NCI-H1417 (cell line): ENCODE measurements at places on chromosomes 2 and 18.

- peak; percentile 2 for DNase-seq
Measured at GRCh38 chr2:124480958-124481357, 455.9 kb downstream of the CNTNAP5 start.

- DNase-seq, result no peak
Measured at GRCh38 chr2:100793982-100794381, 26.0 kb upstream of the NPAS2 start.

GRCh38 chr2:17573085-17573803 lies 32.7 kb downstream of the VSNL1 start:
- no peak for DNase-seq

DNA sequence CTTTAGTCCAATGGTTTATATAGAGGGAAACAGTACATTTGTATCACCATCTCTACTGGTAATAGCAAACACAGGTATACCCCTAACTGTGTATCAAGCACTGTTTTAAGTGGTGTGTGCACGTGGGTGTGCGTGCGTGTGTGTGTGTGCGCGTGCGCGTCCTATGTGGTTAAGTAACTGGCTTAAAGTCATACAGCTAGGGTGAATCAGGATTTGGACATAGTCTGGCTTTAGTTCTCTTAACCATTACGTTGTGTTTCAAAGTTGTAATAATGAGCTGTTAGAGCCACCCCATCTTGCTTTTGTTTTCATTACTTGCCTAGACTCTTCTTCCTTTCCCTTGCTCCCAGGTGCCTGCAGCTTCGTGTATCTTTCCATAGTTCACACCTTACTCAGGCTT lies 2.1 kb downstream of the HADHB start:
- DNase-seq, result no peak

DNA sequence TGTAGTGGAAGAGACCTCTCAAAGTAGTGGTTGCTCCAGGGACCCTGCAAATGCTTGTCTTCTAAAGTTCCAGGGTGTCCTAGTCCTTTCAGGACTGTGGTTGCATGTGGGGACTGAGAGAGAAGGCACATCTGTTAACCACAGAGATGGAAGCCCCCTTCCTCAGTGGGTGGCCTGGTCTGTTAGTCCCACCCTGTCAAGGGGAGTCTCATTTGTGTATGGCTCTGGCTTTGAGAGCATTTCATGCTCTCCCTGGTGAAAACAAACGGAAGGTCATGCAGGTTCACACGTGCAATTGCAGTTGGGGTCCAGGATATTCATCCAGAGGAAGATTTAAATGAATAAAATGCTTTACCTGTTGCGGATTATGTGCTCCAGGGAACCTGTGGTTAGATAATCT lies 219.6 kb downstream of the PRKCE start:
- DNase-seq, result no peak

GRCh38 chr2:236160366-236161081 lies 7.7 kb downstream of the GBX2 start:
- no peak for DNase-seq

DNA sequence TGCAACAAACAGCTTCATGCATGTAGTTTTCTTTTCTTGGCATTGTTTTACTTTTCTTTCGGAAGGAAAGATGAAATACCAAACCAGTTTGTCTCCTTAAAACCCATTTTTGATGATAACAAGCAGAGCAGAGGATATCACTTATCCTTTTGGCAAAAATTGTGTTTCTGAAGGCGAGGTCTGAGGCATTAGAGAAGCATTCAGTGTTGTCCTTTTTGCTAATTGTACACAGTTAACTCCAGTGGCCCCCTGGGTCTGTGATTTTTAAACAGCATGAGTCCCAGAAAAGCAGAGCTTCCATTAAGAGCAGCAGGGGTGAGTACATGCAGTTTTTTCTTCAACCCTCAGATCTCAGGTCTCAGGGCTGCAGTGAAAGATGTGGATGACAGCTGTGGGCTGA lies 41.3 kb downstream of the TTC39C start:
- DNase-seq, result no peak

- DNase-seq, result no peak
Measured at GRCh38 chr2:201072201-201072530, 365 bp downstream of the NDUFB3 start.

DNA sequence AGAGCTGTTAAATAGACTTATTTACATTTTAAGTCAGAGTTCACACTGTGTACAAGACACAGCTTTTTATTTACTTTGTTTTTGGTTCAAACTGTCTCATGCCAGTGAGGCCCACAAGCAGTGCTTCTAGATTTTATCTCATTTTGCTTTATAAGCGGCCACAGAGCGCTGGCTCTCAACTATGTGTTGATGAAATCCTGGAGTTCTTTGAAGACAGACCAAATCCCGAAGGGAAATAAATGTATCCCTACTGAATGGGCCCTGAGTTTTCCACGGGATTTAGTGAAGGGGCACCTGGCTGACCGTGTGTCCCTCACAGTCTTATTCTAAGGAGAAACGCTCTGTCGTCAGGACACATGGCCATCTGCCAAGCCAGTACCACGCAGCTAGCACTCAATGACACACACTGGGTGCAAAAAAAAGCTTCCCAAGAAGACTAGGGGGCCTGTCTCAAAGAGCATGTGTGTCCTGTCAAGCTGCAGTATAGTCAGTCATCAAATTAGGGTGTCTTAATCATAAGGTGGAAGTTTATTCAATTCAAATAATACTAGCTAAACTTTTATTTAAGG lies 23.4 kb downstream of the LYPD1 start:
- DNase-seq, result no peak

DNA sequence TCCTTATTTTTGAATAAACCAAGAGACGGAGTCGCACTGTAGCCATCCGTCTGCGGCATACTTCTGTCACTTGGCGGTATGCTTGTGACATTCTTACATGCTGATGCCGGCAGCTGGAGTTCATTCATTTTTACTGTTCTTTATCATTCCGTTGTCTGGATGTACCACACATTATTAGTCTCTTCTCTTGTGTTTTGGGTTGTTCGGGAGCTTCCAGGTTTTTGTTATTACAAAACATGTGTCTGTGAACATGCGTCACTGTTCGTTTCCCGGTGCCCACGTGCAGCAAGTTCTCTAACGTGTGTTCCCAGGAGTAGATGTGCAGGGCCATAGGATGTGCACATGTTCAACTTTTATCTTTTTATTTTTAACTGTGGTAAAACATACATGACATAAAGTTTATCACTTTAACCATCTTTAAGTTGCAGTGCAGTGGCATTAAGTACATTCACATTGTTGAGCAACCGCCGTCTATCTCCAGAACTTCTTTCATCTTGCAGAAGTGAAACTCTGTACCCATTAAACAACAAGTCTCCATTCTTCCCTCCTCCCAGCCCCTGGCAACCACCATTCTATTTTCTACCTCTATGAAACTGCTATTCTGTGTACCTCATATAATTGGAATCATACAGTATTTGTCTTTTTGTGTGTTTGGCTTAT lies 40.1 kb downstream of the MTCL1 start:
- DNase-seq, result no peak

DNA sequence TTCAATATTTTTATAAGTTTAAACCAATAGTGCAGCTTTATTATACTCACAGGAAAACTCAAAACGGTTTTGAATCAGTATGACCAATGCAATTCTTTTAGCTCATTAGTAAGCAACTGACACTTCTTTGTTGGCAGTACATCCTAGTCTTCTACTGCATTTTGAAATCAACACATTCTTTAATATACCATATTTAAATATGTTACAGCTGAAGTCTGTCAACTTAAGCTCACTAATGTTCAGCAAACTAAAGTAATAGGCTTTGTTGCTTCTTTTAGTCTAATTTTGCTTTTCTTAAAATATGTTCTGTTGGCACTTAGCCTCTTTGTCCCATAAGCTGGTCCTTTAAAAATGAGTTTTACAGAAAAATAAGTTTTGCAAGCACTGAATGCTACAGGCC lies 55.4 kb upstream of the CCBE1 start:
- no peak for DNase-seq

DNA sequence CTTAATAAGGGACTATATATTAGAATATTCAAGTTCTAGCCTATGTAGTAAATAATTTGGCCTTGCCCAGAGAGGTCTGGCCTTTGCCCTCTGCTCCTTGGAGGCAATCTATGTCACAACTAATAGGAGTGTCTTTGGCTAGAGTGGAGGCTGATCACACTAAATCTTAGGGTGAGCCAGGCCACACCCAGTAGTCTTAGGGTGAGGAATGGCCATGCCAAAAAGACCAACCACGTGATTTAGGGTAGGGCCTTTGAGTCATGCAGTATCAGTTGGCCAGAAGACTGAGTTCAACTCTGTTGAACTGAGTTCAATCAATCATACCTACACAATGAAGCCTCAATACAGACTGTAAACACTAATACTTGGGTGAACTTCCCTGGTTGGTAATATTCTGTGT lies 26.0 kb upstream of the FLACC1 start:
- no peak for DNase-seq

GRCh38 chr2:239015218-239015900 lies 167.5 kb downstream of the TWIST2 start:
- no peak for DNase-seq

GRCh38 chr2:73103018-73103542 lies 9.7 kb downstream of the RAB11FIP5 start:
- DNase-seq, result no peak

- DNase-seq, result peak; percentile 43
Measured at GRCh38 chr2:39593439-39594393, 72.0 kb upstream of the TMEM178A start.

DNA sequence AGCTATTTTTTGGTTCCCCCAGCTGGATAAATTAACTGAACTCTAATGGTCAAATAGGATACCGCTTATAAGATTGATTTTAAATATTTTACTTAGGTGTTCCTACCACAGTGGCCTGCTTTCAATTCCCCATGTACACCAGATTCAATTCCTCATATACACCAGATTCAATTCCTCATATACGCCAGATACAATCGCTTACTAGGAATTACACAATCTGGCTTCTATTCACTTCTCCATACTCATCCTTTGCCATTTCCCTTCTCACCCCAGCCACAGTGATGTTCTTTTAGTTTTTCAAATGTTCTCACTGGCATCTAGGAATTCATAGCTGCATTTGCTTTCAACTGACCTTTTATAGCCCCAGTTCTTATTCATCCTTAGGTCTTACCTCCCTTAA lies 66.5 kb downstream of the SLC40A1 start:
- DNase-seq, result no peak

DNA sequence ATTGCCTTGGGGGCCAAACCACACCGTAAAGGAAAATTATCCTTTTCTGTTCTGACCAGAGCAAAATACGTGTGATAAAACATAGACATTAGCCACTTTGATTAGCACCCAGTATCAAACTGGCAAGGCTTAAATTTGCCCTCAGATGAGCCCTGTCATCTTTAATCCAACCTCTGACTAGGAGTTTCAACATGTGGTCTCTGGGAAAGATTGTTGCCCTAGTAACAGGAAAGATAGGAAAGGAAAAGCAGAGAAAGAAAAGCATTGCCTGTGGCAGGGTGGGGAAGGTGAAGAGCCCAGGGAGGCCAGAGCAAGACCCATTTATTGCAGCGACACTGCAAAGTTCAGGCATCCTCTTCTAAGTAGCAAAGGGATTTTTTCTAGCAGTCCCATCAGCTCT lies 181.5 kb upstream of the SCN7A start:
- DNase-seq, result no peak

DNA sequence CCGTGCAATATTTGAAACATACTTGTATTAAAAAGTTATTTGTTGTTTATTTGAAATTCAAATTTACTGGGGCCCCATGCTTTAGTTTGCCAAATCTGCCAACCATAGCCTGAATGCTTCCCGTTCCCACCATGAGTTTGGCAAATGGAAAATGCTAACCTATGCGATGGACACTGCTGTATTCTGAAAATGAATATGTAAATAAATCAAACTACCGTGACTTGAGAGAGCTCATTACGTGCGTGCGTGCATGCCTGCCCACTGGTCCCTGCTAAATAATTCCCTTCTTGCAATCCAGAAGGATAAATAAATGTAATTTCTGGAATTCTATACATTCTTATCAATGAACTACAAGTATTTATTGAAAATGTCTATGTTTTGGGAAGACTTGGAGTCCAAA lies 3.2 kb downstream of the BOD1L2 start:
- no peak for DNase-seq

DNA sequence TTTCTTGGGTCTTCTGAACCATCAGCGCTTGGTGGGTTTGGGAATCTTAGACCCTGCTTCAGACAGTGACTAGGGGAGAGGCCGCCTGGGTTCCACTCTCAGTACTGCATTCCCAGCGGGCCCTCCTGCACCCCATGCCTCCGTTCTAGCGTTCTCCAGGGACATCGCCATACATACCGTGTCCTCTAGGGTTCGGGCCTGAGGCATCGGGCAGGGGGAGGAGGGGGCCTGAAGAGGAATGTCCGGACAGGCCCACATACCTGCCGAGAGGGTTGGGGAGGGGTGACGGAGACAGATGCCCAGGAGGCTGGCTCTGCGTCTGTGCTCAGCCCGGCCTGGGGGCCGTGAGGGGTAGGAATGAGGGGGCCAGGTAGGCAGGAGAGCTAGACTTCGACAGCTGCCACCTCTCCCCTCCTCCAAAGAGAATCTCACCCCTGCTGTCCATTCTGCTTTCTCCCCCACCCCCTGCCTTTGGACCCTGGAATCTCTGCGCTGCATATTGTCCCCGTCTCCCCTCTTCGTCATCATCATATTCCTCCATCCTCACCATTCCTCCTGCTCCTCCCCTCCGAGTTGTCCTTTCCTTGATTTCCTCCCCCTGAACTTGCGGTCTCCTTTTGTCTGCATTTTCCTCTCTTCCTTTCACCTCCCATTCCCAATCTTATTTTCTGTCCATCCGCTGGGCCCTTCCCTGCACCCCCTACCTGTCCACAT lies 7.8 kb upstream of the WNT10A start:
- no peak for DNase-seq

GRCh38 chr2:170554278-170554955 lies 160.7 kb upstream of the SP5 start:
- DNase-seq, result no peak

- DNase-seq, result no peak
Measured at GRCh38 chr18:52409727-52410126, 69.7 kb downstream of the DCC start.

DNA sequence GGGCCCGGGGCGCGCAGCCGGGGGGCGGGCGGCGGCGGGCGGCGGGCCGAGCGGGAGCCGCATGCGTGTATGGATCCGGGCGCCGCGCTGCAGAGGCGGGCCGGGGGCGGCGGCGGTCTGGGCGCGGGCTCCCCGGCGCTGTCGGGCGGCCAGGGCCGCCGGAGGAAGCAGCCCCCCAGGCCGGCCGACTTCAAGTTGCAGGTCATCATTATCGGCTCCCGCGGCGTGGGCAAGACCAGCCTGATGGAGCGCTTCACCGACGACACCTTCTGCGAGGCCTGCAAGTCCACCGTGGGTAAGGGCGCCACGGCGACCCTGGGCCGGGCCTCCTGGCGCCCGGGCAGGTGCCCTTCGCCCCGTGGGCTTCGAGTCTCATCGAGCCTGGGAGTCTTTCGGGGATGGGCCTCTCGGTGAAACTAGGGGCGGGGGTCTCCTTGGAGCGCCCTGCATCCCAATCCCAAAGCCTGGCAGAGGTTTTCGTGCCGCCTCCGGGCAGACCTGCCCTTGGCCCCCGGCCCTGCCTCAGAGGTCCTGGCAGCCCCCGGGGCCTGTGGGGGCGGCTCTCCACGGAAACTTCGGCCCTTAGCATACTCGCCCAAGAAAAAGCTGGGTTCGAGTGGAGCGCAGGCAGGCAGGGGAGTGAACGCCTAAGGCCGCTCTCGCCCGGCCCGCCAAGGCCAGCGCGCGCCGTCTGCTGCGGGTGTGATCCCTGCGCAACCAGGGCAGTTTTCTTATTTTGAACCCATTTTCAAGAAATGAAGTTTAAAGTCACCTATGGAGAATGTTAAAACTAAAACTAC lies 622 bp downstream of the RAB12 start:
- peak; percentile 67 for DNase-seq
